ENCODE measurements at places on chromosomes 16 and 17.

GRCh38 chr16:66848172-66848571 lies 4.0 kb downstream of the CA7 start:
- DNase-seq: no peak

GRCh38 chr16:2450975-2451381 lies 8.9 kb upstream of the TEDC2 start:
- DNase-seq: no peak

DNA sequence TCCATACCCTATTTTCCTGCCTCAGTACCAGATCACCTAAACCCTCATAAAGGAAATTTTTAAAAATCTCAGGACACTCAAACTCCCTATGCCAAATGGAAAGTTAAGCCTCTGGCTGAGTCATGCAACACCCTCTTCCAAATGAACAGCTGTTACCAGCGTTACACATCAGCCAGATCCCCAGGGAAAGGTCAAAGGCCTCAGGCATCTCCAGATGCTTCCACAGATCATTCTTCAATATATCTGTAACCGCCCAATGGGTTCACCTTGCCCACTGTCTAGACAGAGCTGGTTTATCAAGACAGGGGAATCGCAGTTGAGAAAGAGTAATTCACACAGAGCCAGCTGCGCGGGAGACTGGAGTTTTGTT lies 29.1 kb upstream of the SHCBP1 start:
- DNase-seq: no peak

GRCh38 chr16:81608523-81609209 lies 164.1 kb downstream of the CMIP start:
- DNase-seq: no peak

- no peak for DNase-seq
These were observed 11.3 kb upstream of the SRRM2 start for GRCh38 chr16:2741168-2741567.
